ENCODE measurements at places on chromosomes 2 and 18.
A peak's percentile ranks its signal among the peaks of the same experiment; 100 is the strongest.

GRCh38 chr2:71802556-71802955 is 345.1 kb downstream of the CYP26B1 start:
- DNase-seq = no peak

GRCh38 chr2:33358878-33359277 is 117.6 kb upstream of the RASGRP3 start:
- DNase-seq = no peak

DNA sequence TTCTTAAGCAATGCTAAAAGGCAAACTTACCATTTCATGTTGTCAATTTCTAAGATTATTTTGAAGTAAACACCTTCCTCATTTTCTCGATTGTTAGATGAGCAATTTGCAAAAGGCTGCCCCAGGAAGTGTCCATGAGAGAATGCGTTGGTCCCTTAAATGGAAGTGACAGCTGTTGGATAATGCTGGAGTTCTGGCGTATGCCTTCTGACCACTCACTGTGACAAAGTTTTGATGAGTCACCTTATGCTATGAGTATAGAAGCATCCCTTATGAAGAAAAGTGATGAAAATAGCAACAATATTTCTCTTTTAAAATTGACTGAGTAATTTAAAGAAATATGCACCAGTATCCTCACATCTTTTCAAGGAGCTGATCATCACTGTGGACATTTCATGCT is 1497.5 kb downstream of the DPP10 start:
- DNase-seq = no peak

DNA sequence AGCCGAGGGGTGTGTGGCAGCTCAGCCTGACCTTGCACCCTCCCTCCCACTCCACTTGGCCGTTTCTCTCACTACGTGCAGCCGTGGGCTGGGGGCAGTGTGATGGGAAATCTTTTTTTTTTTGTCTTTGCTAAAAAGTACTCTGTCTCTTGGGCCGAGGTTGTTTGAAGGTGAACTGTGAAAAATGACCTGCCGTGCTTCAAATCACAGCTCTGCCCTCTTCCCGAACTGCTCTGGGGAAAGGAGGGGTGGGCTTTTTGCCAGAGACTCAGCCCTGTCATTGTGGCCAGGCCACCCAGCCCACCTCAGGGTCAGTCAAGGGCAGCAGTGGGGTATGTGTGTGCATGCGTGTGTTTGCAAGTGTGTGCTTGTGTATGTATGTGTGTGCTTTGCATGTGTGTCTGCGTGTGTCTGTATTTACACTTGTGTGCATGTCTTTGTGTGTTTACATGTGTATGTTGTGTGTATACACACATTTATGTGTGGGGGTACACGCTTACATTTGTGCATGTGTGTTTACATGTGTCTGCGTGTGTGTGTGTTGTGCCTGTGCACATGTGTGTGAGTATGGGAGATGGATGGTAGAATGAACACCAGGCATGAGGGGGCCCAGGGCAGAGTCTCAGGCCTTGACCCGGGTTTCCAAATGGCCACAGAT is 61.3 kb upstream of the HAAO start:
- DNase-seq = no peak

- peak; percentile 22 for DNase-seq
Measured at GRCh38 chr2:219459460-219460311, 25.0 kb downstream of the SPEG start.

DNA sequence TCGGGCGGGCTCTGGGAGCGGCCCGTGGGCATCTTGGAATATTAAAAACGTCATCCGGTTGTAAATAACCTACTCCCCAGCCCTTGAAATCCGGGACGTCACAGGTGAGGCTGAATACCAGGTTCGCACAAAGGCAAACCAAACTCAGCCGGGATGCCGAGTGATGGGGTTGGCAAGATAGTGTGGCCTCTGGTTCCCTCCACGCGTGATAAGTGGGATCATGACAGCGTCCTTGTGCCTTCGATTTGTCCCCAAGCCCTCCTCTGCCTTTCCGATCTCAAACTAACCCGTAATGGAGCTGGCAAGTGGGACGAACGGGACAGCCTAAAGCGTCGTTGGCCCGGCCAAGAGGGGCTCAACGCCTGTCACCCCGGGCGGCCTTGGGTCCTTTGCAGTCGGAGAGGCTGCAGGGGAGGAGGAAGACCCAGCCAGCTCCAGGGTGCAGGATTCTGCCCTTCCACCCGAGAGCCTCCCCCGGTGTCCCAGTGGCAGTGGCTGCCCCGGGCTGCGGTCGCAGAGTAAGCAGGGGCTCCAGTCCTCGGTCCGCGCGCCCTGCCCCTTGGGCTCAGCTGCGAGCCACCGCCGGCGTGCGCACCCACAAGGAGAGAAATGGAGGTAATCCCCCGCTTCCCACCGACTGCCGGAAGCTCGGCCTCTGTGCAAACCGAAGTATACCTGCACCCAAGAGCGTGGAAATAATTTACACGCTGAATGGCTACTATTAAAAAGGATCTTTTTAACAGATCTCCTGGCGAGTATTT is 13.4 kb upstream of the PAX3 start:
- no peak for DNase-seq

DNA sequence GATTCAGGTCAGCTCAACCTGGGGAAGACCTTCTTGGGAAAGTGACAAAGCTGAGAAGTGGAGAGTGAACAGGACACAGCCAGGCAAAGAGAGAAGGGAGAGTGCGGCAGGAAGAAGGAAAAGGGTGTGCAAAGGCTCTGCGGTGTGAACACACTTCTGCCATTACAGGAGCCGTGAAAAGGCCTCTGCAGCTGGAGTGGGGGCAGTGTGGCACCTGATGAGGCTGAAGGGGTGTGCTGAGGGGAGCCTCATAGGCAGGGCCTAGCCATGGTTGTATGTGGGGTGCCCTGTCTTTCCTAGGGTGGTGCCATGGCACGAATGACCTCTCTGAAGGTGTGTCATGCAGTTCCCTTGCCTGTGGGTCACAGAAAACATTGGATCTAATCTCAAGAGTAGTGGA is 347.6 kb downstream of the CYRIA start:
- no peak for DNase-seq

GRCh38 chr2:11708106-11708505 is 38.1 kb upstream of the NTSR2 start:
- no peak for DNase-seq

DNA sequence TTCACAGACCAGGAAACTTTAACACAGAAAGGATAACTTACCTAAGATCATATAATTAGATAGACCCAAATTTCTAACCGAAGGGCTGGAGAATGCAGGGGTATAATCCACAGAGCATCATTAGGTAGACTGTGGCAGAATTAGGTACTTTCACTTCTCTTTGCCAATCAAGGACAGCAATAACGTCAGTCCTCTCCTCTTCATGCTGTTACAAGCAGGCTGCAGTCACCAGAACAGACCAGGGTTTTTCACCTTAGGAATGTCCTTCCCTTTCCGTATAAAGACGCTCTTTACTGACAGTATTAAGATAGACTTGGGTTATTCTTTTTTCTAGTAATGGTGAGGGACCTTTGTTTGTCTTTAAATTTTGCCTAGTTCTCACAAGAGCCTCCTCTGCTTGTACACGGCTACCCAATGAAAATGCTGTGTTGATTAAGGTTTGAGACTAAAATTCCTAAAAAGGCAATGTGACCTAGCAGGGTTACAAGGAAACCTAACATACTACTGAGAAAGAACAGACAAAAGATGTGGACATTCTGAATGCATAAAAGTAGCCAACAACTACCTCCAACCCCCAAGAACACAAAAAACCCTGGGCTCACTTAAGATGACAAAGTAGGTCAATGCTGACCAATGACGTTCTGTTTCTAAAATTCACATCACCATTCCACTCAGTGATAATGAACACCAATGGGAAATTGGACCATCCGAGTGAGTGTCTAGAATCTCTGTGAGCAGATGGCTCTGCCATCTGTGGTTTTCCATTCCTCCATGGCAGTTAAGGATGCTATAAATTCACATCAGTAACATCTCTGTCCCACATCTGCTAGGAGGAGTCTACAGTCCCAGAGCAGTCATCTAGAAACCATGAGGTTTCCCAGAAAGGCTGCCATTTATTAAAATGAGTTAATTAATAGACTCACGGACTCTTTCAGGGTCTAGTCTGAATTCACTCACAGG is 2.1 kb downstream of the PDIA6 start:
- no peak for DNase-seq

DNA sequence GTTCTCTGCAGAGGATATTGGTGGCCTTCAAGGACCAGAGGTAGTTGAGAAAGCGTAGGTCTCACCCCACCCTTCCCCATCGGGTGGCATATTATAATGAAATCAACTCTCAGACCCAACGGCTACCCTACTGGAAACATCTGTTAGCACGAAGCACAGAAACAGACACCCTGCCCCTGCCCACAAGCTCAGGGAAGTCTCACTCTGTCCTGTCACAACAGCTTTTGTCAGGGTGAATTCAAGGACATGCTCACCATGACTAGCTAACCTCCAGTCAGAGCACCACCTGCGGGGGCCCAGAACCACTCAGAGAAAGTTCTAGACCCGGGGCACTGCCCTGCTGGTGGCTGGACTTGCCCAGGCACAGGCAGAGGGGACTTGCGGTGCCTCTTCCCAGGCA is 3.5 kb upstream of the B3GNT7 start:
- DNase-seq = no peak

DNA sequence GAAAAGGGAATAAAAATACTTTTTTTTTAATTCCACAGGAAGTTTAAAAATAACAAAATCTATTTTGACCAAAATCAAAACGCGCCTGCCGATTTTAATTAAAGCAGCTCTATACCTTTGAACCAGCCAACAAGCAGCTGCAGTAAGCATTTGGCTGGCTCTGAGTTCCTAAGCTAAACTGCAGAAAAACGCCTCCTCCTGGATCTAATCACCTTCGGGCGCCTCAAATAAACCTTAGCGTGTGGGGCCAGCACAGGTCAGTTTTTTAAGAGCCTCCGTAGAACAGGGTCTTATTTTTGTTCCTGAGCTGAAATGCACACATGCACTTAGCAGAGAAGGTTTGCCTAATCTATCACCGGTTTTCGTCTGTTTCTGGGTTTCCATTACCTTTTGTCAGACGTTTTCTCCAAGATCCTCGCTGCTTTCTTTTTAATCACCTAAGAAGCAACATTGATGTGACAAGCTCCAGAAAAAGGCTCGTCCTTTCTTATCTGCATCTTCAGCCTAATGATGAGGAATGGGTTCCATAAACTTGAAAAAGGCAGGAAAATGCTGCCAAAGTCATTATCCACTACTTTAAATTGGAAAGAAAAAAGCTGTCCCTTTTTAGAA is 64.7 kb upstream of the HNRNPA3 start:
- DNase-seq = peak; percentile 51

- DNase-seq = peak; percentile 91
Measured at GRCh38 chr2:190506666-190507065, 27.9 kb downstream of the NEMP2 start.

DNA sequence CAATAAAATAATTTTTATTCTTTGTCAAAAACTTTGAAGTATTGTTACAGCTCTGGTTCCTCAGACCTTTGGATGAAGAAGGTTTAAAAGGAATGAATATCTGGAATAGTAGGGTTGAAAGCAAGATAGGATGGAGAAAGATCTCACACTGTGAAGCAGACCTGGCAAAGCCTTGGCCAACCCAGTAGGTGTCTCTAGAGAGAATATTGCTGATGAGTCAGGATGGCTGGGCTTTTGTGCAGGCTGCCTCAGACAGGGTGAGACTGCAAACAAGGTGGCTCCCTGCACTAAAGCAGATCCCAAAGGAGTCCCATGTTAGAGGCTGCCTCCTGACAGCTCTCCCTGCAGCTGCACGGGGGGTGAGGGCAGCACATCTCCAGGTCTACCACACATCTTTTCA is 226.0 kb upstream of the ITGA4 start:
- no peak for DNase-seq

DNA sequence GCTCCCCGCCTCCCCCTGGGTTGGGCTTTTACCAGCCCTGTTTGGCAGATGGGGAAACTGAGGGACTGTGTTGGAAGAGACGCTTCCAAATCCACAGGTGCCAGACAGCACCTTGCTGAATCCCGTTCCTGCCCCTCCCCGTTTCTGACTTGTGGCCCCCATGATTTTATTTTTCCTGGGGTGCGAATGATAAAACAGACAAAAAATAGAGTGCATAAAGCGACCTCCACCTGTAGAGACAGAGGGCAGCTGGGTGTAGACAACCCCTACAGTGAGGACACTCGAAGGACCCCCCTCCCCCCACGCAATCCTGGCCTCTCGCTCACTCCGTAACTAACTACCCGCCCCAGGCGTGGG is 2.2 kb upstream of the CTDSP1 start:
- DNase-seq = no peak

- peak; percentile 51 for DNase-seq
Measured at GRCh38 chr2:159146996-159147666, 139.4 kb downstream of the WDSUB1 start.

DNA sequence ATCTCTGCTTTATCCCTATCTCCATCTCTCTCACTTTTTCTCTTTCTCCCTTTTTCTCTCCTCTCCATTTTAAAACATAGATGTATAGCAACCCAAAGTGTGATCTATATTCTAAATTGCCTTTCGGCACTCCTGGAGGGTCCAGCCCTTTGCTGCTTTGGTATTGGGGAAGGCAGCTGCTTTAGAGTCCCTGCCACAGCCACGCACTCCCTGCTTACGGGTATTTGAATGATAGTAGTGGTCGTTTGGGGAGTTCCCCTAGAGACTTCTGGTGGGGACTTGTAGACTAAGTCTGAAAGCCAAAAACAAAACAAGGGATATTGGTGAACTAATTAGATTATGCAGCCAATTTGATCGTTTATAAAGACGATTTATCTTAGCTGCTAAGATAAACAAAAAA is 11.9 kb downstream of the QPCT start:
- no peak for DNase-seq

DNA sequence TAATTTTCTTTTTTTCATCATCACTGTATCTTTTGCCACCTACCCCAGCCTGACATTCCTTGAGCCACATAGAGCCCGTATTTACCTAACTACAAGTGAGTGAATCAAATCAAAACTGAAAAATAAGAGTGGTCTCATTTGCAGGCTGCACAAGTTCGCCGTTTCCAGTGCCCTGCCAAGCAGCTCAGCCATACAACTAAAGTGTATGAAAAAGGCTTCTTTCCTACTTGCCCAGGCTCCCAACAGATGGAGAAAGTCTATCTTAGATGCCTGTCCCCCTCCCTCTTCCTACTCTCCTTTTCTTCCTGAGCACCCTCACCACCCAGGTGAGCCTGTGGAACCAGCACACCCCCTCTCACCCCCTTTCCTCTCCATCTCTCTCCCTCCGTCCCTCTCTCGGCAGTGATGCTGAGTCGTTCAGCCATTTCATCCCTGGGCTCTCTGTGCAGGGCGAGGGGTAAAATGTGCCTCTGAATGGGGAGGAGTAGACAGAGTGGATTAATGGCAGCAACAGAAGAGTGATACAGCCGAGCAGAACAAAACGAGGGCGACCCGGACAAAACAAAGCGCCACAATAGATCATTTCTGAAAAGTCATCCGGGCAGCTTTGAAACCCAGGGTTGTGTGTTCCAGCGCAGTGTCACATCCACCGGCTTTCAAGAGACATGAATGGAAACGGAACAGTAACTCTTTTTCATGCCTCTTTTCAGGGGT is 65.0 kb upstream of the POU3F3 start:
- no peak for DNase-seq
